ENCODE measurements at places on chromosomes 2 and 18.

GRCh38 chr2:145066856-145067548 lies 547.1 kb upstream of the ZEB2 start:
- no peak for DNase-seq

- no peak for DNase-seq
Measured at GRCh38 chr2:28193630-28194403, 198.8 kb upstream of the FOSL2 start.

DNA sequence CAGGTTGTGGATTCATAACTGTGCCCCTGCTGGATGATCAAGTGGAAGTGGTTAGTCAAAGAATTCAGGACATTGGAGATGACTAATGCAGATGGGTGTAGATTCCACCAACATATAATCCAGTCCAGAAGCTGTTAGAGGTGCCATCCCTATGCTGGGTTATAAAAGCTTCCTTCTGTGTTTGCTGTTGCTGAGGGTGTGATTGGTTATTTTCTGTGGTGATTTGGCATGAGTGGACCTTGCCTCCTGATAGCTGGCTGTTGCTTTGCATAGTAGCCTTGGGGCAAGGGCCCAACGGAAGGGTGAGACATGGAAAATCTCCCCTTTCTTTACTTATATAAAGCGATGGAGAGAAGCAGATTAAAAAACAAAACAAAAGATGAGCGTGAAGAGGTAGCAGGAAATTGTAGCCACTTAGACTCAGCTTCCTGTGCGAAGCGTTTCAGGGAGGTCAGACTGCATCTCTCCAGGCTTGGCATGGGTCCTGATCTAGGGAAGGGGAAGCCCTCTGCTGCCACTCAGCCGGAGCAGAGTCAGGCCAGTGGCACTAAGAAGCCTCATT lies 190.4 kb downstream of the FMNL2 start:
- no peak for DNase-seq

DNA sequence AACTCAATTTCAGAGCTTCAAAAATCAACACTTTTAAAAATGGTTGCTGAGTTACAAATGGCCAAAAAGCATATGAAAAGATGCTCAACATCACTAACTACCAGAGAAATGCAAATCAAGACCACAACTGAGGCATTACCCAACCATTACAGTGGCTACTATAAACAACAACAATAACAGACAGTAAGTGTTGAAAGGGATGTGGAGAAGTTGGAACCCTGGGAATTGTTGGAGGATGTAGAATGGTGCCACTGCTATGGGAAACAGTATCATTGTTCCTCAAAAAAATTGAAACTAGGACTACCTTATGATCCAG lies 173.3 kb upstream of the SPRED2 start:
- no peak for DNase-seq

DNA sequence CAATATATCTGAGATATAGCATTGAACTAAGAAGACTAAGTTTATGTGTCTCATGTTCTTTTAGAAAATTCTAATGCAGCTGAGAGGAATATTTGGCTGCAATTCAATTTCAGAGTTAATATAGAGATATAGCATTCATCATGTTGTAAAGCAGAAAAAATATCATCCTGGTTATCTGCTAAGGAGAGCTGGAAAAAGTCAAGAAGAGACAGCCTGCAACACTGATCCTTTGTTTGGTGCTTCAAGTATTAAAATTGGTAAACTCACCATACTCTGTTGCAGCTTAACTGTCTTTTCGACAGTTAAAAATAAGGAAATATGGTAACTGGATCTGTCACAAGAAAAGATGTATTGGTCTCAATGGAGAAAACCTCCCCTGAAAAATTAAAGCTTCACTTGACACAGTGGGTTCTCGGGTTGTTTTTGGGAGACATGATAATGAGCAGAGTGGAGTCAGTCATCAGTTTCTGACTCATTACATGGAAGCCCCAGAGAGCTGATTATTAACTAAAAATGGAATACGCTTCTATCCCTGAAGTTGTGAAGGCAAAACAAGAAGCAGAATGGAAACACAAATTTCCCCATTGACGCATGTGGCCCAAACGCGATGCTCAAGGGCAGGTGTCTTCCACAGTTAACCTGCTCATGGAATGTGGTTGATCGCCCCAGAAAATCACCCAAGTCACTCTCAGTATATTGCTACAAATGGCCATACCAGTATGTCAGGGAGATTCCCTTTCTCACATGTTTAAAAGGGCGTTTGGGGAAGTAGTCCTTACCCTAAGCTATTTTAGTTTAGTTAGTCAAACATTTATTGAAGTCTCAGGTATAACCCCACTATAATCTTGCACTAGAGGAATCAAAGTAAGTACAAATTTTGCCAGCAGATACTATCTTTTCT lies 8.2 kb downstream of the BCL2 start:
- DNase-seq = no peak

DNA sequence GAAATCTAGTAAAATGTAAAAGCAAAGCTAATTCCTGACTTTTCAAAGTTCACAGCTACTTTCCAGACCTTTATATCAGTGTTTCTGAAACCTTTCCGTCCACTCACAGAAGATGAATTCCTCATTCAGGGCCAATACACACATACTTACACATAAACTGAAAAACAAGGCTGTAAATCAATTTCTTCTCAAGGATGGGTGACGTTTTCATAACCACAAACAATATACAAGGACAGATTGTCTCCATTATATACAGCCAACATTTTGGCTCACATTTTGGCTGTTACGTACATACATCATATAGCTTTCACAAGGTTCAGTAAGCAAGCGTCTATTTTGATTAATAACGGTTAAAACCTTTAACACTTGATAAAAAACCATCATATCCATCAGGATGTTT lies 1.4 kb downstream of the RPRD1A start:
- no peak for DNase-seq

- no peak for DNase-seq
Measured at GRCh38 chr2:201172279-201172678, 10.7 kb upstream of the CASP10 start.
